Breast epithelium (tissue), 4 donors: ENCODE measurements at places on chromosomes 12 and 14.
A peak's percentile ranks its signal among the peaks of the same experiment; 100 is the strongest.

DNA sequence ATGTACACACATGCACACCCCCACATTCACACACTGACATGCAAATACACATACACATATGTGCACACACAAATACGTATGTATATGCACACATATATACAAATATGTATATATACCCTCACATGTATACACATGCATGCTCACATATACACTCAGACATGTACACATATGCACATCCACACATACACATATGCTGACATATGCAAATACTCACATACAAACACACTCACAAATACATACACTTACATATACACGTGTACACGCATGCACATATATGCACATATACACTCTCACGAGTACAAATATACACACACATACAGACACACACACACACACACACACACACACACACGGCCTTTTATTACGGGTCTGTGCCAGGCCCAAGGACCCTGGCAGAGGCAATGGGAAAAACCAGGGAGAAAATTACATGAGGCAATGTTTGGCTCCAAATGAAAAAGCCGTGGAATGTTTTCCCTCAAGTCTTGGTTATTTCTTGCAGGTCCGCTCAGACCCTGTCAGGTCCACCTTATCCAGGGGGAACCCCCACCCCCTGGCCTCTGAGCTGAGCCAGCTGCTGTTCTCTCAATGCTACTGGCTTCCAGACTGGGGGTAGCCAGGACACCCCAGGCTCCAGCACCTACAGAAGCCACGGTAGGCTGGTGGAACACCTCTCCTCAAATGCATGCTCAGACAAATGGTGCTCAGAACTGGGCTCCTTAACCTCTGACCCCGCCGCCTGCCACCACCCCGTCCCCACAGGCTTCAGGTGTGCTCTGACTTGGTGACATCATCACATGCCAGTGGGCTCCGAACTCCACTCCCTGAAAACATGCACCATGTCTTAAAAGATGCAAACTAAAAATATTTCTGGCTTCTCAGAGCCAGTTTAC lies 54.7 kb downstream of the BCL11B start:
- no peak for DNase-seq

GRCh38 chr14:26887847-26888246 lies 290.0 kb upstream of the NOVA1 start:
- DNase-seq = no peak

DNA sequence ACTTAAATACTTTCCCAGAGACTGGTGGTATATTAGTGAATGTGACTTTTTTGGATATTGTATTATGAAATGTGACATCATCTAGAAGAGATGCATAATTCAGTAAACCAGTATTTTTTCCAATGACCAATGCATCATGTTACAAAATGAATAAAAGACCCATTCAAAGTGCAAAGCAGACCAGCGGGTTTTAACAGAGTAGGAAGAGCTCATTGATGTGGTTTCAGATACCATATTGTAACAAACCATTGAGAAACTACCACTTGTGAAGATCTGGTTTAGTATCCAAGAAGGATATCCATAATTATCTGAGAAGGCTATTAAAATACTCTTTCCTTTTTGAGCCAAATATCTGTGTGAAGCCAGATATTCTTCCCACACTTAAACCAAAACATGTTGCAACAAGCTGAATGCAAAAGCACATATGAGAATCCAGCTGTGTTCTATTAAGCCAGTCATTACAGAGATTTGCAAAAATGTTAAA lies 47.7 kb downstream of the MVK start:
- no peak for DNase-seq

DNA sequence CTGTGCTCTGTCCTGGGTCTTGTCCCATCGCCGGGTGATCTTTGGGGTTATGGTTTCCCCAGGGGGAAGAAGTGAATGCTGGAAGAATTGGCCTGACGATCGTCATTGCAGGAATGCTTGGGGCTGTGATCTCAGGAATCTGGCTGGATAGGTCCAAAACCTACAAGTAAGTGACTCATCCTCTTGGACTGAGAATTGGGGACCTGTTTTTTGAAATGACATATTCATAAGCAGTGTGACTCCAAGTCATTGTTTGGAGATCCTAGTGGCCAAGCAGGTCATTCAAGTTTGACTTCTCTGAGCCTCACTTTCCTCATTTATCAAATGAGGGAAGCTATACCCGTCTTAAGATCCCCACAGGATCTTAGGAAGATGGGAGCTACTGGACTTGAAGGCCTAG lies 25.8 kb downstream of the ERG28 start:
- no peak for DNase-seq

DNA sequence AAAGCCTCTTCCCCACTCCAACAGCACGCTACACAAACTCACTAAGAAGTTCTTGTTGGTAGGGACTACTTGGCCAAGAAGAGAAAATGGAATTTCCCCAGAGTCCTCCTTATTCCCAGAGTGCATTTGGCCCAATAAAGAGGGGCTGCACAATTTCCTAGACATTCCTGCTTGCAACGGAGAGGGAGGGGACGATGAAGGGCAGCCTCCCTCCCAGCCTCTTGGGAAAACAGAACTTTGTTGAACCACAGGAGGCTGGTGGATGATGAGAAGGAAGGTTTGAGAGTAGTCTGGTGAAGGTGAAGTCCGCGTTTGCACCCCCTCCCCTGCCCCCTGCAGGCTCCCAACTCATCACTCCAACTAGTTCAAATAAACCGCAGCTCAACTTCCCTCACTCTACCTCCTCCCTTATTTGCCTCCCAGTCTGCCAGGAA lies 19.1 kb upstream of the TBX3 start:
- no peak for DNase-seq

DNA sequence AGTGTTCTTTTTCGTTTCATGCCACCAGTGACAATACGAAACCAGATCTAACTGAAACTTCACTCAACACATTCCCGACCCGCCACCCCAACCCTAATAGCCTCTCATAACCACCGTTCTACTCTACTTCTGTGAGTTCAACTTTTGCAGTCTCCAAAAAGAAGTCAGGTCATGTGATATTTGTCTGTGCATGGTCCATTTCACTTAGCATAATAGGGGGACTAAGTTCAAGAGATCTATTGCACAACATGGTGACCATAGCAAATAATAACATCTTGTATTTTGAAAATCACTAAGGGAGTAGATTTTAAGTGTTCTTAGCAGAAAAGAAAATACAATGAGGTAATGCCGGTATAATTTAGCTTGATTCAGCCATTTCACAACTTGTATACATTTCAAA lies 376.4 kb downstream of the DIO2 start:
- DNase-seq = no peak

GRCh38 chr12:31819427-31819826 lies 90.6 kb upstream of the AMN1 start:
- DNase-seq = no peak

DNA sequence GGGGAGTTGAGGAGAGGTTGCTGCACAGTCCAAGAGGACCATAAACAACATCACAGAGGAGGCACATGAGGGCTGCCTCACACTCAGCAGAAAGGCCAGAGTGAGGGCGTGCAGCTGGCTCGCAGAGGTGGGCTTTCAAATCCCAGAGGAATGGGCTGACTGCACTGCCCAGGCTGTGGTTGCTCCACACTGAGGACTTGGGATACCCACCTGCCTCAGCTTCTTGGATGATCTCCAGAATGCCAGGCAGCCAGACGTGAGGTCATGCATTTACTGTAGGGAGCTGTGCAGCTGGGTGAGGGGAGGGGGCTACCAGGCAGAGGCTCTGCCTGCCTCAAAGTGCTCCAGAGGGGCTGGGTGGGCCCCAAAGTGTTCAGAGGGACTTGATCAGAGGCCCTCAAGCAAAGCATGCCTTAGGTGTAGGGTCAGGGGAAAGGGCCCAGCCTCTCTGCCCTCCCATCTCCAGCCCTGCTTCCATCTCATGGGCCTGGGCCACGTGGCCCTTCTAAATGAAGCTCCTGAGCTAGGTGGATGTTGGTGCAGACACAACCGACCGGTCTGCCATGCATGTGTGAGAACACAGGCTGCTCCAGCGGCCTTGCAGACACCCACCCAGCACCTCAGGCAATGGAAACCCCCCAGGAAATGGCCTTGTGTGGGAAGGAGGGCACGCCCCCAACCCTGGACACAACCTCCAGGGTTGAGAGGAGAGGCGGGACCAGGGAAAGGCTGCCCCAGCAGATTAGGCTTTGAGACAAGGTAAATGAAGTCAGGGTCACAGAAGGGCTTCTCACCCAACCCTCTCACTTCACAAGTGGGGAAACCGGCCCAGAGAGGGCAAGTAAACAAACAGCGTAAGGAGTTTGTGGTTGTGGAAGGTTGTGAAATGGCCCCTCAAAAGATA lies 90.8 kb downstream of the NTF3 start:
- DNase-seq = no peak

GRCh38 chr12:81502912-81503695 lies 256.0 kb downstream of the PPFIA2 start:
- DNase-seq = no peak

GRCh38 chr12:40232602-40233001 lies 7.8 kb downstream of the LRRK2 start:
- no peak for DNase-seq

DNA sequence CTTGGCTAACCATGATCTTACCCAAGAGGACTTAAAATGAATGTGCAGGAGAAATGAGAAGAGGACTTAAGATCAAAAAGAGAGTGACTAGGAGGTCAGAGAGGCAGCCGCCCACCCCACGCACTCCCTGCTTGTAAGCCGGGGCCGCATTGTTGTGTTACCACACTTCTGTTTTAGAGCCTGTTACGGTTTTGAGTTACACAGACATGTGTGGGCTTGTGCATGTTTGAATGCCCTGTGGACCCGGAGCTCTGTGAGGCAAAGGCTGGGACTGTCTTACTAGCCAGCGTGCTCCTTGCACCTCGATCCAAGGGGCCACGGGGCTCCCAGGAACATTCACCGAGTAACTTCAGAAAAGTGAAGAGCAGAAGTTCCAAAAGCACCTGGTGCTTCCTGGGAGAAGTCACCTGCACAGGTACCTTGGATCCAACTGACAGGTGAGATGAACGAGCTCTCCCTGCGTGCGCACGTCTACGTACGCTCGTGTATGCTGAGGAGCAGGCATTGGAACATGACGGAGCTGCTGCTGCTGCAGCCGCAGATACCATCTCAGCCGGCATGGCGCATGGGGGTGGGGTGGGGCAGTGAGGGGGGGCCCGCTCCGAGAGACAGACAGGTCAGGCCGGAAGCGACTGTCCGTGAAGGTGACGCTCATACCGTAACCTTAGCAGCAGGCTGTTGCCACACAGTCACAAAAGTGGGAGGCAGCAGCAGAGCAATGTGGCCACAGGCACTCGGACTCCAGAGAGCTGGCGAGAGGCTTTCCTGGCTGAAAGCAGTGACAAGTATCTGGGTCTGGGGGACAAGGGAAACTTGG lies 23.7 kb downstream of the SFSWAP start:
- peak; percentile 15 for DNase-seq

GRCh38 chr12:45427042-45427441 lies 211.1 kb downstream of the ANO6 start:
- DNase-seq = no peak

GRCh38 chr14:99586054-99586760 lies 17.8 kb downstream of the CCDC85C start:
- no peak for DNase-seq

GRCh38 chr12:114666746-114667668 lies 17.0 kb downstream of the TBX3 start:
- DNase-seq = no peak

- DNase-seq = no peak
Observed at GRCh38 chr14:63974176-63974575, 121.4 kb downstream of the SYNE2 start.

DNA sequence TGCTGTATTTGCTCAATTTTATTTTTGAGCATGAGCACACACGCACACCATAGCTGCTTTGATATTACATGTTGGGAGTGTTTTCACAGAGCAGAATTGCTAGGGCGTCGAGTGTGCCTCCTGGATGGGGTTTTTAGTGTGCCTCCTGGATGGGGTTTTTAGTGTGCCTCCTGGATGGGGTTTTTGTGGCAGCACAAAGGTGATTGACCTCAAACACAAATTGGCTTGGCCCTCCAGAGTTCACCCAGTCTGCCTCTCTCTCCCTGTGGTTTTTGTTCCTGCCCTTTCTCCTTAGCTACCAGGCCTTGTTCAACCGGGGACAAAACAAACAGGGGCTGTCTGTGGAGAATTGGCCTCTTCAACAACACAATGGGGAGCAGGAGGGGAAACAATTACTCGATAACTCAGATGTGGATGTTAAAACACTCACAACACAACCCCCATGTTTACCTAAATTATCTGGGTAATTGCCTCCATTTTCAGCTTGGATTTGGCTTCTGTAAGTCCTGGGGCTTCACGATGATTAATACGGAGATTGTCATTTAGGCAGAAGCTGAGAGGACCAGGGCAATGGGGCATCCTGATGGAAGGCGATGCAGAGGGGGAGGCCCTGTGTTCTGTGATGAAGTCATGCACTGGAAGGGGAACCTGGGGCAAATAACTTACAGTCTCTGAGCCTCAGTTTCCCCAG lies 26.9 kb downstream of the TBX3 start:
- no peak for DNase-seq

GRCh38 chr12:115752913-115753726 lies 524.4 kb downstream of the MED13L start:
- DNase-seq = peak; percentile 52

DNA sequence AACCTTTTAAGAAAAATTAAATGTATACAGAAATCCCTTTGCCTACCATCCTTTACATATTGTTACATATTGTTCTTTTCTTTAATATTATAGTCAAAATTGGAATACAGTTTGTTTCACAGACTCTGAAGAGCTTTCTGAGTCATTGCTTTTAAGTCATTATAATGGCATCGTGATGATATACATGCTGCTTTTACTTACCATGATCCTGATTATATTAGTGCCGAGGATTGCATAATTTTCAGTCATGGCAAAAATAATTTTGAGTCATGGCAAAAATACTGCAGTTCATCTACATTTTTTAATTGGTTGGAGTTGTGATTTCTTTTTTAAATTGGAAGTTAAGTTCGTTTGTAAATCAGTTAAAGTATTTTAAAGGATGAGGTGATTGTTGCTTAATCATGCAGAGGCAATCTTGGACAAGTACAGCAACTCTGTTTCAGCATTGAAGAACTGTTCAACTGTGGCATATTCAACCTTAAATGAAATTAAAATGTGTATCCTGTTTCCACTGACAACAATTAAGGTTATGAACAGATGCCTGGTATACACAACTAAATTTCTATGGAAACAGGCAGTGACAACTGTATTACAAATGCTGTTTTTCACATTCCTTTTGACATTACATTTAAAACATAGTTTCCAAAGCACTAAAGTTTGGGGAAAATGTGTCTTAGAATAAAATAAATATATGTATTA lies 142.3 kb downstream of the PCNX1 start:
- DNase-seq = no peak

DNA sequence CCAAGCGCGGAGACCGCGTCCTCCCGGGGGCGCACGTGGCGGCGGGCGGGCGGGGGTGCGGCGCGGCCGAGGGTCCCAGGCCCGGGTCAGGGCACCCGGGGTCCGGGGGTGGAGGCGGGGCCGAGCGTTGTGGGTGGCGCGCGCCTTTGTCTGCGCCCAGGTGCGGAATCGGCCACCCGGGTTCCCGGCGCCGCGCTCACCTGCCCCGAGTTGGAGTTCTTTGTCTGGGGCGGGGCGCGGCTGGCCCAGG lies 50.1 kb downstream of the LRCOL1 start:
- DNase-seq = no peak

- DNase-seq = no peak
Observed at GRCh38 chr14:34623506-34623905, 6.4 kb downstream of the SNX6 start.
